ENCODE measurements at places on chromosomes 2 and 18.

DNA sequence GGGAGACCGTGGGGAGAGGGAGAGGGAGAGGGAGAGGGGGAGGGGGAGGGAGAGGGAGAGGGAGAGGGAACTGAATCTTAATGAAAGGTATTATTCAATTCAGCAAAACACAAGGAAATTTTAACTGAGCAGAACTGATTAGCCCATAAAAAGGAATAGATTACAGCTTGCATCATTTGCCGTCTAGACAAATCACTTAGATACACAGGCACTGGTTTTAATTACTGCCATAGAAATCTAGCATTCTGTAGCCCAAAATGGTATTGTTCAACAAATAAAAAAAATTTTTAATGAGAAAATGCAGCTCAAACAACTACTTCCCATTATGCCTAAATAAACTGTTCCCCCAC lies 7.9 kb upstream of the KCNF1 start:
- DNase-seq: no peak

DNA sequence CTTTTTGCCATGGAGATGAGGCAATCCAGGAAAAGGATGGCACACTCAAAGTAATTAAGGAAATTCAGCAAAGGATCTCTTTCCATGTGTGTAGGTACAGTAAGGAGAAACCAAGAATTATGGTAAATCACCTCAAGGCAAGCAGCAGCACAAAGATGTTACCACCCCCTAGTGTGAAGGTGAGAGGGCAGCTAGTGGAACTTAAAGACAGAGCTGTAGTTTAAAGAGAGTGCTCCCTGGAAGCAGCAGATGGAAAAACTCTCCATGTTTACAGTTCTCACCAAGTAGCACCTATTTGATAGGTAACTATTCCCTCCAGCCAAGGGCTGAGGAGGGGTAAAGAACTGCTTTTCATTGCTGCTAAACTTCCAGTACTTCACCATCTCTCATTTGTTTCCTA lies 860.4 kb upstream of the CRIM1 start:
- no peak for DNase-seq

DNA sequence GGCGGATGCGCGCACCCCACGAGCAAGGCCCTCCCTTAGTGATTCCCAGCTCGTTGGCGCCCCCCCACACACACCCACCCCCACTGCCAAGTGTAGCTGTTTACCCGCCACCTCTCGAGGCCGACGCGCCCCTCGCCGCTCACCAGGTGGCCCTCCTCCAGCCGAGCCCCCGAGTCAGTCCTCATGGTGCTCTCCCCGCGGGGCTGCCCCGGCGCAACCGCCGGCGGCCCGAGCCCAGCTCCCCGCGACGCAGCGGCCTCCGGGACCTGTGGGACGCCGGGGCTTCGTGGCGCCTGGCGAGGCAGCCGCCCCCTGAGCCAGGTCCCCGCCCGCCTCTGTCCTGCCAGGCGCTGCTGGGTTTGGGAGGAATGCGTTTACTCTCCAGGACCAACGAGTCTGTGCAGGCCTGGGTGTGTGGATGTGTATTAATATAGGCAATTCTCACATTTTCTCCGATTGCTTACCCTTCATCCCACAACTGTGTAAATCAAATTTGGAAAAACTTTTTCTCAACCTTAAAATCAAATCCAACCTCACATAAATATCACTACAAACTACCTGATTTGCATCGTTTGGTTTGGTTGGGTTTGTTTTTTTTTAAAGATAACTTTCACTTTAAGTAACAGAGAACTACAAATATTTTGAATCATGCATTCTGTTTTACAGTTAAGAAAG lies at the start of gene TMEM237:
TMEM237 (minus strand) TSS at position 288 of the 675 bp plus-strand sequence; CDS start at position 185, 103 bp downstream.
- DNase-seq: no peak

- no peak for DNase-seq
These were observed 67.6 kb downstream of the CD226 start for GRCh38 chr18:69880083-69880482.

DNA sequence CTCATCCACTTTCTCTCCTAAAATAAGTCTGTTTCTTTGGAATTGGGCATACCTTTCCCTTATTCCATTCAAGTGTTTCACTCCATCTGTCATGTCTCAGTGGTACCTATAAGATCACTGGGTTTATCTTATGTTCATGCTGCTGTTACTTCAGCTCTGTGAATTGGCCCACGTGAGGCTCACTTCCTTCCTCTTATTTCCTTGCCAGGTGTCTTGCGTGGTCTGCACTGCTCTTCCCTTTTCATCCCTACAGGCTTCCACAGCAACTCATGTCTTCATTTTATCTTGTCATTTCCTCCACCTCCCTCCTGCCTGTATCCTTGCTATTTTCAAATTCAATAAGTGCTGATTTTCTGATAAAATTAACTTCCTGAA lies 159.1 kb upstream of the ALPP start:
- no peak for DNase-seq

- DNase-seq: no peak
These were observed 49.9 kb downstream of the SOX11 start for GRCh38 chr2:5742126-5742525.

DNA sequence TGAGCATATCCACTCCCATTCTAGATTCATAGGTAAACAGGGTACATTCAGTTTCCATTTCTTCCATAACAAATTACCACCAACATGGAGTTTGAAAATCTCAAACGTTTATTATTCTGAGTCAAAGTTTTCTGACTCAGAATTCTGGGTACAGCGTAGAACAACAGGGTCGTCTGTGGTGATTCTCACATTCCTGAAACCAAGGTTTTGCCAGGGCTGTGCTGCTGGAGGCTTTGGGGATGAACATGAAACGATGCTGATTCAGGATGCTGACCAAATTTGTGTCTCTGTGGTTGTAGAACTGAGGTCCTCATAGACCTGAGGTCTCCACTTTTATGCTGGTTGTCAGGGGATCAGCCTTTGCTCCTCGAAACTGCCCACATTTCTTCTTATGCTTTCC lies 255.7 kb downstream of the DSEL start:
- DNase-seq: no peak

DNA sequence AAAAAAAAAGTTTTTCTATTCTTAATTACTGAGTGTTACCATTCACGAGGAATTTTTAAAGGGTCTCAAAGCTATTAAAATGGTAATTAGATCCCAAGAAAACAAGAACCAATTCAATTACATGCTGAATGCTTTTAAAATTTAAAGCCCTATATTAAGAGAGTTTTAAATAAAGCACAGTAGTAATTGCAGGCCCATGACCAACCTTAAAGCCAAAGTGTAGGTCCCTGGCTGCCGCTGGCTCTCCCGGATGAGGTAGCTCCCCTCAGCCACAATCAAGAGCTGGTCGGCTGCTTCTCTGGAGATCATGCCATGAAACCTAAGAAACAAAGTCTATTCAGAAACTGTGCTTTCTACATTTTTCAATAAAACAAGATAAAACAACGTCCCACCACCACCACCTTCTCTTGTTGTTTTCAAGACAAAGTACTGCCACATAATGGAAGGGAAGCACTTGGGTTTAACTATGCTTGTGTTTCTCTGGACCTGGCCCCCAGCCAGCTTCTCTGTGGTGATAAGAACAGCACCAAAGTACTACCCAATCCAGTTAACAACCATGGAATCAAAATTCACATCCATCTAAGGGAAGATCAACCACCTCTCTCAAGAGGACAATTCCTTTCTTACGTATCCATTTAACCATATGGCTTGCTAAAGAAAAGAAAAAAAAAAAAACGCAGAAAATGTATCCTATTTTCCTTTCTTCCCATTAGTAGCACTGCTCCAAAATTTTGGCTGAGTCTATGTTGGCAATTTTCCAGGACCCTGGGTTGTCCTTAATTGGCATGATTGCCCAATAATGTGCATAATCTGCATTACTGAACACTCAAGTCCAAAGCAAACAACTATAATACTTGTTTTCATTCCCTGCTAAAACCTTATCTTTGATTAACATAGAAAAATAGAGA lies 90.1 kb downstream of the CHN1 start:
- no peak for DNase-seq

DNA sequence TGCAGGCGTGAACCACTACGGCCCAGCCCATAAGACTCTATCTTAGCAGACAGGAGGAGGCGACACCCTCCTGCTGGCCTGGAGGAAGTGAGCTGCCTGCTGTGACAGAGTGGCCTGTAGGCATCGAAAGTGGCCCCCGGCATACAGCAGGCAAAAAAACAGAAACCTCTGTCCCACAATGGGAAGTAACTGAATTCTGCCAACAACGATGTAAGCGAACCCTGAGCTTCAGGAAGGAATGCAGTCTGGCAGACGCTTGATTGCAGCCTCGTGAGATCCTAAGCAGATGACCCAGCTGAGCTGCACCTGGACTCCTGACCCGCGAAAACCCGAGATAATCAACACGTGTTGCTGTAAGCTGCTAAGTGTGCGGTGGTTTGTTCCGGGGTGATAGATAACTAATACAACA lies 13.6 kb downstream of the MRO start:
- no peak for DNase-seq

GRCh38 chr18:58177004-58177717 lies 133.1 kb downstream of the NEDD4L start:
- peak; percentile 81 for DNase-seq

DNA sequence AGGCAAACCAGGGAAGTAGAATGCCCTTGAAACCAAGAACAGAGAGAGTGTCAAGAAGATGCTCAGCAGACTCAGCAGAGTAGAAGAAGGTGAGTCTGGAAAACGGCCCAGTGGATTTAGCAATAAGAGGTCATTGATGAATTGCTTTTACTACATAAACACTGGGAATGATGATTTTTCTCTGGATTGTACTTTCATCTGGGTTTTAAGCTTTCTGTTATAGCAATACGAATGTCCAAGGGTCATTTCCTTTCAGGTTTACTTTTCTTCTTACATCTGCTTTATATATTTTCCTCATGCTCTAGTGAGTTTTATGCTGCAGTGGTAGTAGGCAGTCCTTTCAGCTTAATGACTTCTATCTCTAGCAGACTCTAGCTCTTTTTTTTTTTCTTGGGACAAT lies 16.9 kb downstream of the EML6 start:
- no peak for DNase-seq

- peak; percentile 11 for DNase-seq
These were observed 94.4 kb upstream of the TGFA start for GRCh38 chr2:70647873-70648481.

DNA sequence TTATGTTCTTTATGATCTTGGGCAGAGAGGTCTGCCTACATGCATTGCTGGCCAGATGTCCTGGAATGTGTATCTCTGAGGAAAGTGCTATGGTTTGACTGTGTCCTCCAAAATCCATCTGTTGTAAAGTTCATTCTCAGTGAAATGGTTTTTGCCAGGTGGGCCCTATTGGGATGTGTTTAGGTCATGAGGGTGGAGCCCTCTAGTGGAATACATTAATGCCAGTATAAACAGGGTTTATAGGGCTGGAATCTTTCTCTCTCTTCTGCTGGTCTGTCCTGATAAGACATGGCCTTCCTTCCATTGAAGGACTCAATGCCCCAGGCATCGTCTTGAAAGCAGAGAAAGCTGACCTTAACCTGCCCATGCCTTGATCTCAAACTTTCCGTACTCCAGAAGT lies 258.5 kb downstream of the RPIA start:
- no peak for DNase-seq

GRCh38 chr2:39618736-39619135 lies 47.0 kb upstream of the TMEM178A start:
- no peak for DNase-seq

GRCh38 chr2:58609326-58609725 lies 368.2 kb upstream of the FANCL start:
- DNase-seq: no peak

GRCh38 chr18:74652392-74652988 lies 54.8 kb downstream of the ZNF407 start:
- peak; percentile 32 for DNase-seq

- DNase-seq: no peak
These were observed 172.8 kb downstream of the MYT1L start for GRCh38 chr2:2158189-2158826.

GRCh38 chr2:48170281-48170680 lies 264.0 kb upstream of the FBXO11 start:
- DNase-seq: peak; percentile 38

DNA sequence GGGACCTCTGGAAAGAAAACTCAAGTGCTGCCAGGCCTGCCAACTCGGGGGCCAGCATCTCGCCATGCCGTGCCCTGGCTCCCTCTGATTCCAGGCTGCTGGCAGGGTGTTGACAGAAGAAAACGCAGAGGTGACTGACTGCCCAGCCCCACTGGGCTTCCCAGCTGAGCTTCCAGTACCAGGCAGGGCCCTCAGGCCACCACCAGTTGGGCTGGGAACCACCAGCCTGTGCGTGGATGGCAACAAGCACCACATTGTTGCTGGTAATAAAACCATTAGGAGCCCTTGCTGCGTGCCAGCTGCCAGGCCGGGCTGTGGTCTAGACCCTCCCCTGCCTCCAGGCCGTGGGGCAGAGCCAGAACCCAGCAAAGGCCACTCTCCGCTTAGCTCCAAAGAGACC lies 9.2 kb downstream of the DNMT3A start:
- no peak for DNase-seq

DNA sequence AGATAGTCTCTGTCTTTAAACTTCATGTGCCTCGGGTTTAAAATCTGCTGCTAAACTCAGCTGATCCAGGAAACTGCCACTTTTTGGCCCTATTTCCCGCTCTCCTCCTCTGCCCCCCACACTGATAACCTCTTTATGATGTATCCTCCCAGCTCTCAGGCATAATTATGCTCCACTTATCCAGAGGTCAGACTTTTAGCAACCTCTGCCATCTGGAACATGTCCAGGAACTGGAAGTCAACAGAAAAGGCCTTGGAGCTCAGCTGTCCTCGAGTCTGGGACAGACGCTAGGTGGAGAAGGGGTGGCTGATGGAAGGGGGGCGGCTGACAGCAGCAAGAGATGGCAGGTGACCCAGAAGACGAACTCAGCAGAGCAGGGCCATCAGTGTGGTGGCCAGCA lies 41.2 kb downstream of the ASAP2 start:
- DNase-seq: no peak

DNA sequence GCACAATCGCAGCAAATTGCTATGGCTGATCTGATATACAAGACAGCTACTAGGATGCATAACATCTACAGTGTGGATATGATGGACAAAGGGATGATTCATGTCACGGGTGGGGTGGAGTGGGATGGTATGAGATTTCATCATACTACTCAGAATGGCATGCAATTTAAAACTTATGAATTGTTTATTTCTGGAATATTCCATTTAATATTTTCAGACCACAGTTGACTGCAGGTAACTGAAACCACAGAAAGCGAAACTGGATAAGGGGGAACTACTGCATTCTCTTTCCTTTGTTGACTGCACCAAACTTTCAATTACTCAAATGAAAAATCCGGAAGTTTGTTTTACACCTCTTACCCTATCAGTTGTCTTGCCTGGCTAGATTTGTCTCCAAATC lies 94.4 kb upstream of the NEUROD1 start:
- DNase-seq: no peak

GRCh38 chr18:41700416-41700815 lies 254.6 kb upstream of the PIK3C3 start:
- no peak for DNase-seq

Data from AG04450 (cell line).